ENCODE measurements at places on chromosomes 1 and 21. TPM values are rescaled to one million over a fixed set of nuclear protein-coding genes. Genes with fewer than 3 reads are reported as not detected.
A peak's percentile ranks its signal among the peaks of the same experiment; 100 is the strongest.

DNA sequence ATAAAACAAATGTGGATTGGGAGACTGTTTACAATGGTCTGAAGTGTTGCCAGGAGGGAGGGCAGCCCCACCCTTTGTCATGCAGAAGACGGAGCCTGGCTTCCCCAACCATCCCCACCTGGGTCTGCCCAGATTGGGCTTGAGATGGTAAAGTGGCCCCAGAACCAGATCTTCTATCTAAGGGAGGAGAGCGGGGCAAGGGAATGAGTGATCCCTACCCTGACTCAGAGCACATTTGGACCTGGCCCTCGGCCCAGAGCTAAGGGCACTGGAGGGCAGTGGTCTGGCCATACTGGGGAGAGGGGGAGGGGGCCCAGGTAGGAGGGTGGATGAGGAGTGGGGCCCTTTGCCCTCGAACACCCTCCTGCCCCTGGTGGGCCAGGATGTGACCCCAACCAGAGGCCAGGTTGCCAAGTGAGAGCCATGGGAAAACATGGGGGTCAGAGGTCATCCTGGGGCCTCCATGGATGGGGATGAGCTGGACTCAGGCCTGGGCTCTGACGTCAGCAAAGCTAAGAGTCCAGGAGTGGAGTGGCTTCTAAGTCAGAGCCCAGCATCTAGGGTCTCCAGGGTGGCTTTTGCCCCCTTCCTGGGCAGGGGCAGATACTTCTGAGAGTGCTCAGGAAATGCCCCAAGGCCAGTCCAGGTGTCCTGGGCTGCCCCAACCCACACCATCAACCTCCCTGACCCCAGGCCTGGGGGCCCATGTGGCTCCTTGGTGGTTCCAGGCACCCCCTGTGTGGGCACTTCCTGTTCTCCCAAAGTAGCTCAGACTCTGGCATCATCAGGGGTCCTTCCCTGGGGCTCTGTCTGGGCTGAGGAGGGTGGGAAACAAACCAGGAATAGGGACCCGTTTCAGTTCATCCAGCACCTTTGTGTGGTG is 1.6 kb upstream of the LEFTY1 start:
- DNase-seq, result no peak

The TAS1R1 gene
- total RNA-seq, result not detected

DNA sequence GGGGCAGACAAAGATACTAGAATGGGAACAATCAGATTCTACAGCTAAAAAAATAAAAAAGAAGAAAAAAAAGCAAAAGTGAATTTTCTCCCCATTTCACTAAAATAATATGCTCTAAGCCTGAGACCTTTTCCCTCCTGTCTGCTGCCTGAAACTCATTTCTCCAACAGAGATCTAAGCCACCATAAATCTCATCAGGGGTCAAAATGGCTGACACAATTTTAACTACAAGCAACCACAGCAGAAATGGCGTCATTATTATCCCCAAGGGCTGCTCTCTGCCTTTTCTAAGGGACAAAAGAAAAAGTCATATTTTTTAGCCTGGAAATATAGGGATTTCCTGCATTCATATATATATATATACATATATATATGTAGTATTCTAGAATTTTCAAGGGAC is 183.7 kb upstream of the CAMK1G start:
- DNase-seq, result no peak

The MFAP2 gene
- total RNA-seq, result not detected

DNA sequence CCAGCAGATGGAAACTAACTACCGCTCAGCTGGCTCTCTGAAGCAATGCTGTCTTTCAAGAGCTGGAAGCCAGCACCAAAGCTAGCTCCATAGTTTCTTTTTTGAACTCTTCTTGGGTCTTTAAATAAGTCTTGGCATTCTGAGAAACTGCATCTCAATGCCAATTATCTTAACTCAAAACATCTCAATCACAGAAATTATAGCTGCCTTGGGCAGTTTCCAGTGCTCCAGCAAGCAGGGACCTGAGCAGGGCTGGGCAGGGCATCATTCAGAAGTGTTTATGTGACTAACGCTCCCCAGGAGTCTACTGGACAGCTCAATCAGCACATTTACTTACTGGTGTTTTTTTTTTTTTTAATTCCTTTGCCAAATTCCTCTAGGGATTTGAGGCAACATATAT is 18.3 kb upstream of the PADI4 start:
- DNase-seq, result no peak

DNA sequence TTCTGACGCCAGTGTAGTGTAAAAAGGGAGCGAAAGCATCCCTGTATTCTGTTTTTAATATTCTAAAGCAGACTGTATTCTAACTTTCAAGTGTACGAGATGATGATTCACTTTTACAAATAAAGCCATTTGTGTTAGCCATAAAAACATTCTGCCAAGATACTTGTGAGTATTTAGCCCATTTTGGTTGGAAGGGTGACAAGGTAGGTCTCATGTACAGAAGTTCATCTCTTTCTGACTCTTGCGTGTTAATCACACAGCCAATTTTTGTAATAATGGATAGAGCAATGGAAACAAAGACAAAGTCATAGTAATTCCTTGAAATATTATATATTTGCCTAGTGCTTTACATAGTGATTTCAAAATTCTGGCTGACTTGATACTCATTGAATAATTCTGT is 125.3 kb upstream of the GREM2 start:
- DNase-seq, result no peak

DNA sequence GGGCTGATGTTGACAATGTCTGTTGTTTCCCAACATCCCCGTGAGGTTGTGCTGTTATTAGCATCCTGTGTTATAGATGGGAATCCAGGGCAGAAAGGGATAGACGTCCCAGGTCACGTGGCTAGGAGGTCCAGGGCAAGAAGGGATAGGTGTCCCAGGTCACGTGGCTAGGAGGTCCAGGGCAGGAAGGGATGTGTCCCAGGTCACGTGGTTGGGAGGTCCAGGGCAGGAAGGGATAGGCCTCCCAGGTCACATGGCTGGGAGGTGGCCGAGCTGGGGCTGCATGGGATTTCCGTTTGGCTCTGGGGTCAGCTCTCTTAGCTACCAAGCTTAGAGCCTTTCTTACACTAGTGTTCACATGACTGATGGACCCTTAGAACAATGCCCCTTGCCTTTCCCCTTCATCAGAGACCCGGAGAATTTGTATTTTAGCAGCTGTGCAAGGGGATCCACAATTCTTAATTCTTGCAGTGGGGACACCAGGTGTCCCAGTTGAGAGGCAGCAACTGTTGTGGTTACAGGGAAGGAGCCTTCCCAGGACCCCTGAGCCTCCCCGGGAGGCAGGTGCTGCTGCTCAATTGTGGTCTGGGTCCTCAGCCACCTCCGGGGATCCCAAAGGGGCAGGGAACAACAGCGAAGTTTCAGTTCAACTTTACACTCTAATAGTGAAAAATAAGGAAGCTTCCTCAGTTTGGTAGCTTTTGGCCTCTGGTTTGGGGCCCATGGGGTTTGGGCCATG is 69.2 kb downstream of the UMODL1 start:
- DNase-seq, result no peak

The SAMD13 gene
- total RNA-seq, result 3.1 TPM

GRCh38 chr1:27605796-27606707 is 2.1 kb upstream of the AHDC1 start:
- peak; percentile 86 for DNase-seq

The GPR52 gene
- 2.5 TPM for total RNA-seq

- DNase-seq, result no peak
Measured at GRCh38 chr1:201365251-201365650, 12.2 kb downstream of the TNNT2 start.

The MROH7 gene
- not detected for total RNA-seq

DNA sequence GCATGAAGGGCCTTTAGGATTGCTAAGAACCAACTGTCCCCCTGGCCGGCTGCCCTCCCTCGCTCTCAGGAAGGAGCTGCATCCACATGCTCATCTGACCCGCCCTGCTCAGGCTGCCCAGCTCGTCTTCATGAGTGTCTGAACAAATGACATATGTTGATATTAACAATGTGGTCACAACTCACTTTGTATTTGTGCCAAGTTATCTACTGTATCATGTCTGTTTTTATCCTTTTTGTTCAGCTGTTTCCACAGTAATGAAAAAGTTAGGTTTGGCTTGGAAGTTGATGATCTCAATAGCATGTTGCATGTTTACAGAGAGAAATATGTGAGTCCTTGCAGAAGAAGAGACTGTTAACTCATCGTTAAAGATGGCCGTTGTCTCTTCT is 75.1 kb downstream of the PHTF1 start:
- no peak for DNase-seq

DNA sequence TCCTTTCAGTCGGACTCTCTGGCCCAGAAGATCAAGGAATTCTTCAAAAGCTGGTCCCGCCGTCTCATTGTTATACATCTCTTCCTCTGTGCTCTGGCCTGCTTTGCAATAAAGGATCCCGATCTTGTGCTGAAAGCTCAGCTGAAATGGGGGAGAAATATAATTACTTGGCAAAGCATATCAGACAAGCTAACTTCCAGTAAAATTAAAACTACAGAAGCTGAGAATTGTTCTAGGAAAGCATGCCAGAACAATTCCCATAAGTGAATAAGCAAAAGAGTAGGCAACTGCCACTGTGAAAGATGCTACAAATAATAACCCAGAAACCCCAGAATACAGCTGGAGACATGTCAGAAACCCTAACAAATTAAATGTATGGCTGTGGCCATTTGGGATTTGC is 146.1 kb downstream of the SIPA1L2 start:
- no peak for DNase-seq

The SPRR2A gene
- total RNA-seq, result not detected
